Activated naive CD4-positive, alpha-beta T cell treated with anti-CD3 and anti-CD28 coated beads, Interleukin-2, amount 50 U/mL, for 72 hours (primary cell): ENCODE measurements at places on chromosomes 6 and 20. TPM values are rescaled to one million over a fixed set of nuclear protein-coding genes. Genes with fewer than 3 reads are reported as not detected.

DNA sequence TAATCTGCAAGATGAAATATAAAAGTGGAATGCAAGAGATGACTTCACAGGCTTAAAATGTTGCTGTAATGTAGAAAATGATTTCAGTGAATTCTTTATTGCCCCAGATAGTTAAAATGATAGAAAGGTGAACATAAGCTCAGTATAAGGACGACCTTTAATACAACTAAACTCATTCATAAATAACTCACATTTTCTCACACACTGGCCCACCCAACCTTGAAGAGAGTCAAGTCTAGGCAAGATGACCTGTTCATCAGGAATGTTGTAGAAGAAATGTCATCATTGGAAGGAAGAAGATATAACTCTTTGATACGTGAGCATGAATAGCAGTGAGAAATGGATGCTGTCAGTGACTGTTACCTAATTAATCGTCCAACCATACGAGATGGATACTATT is 111.1 kb upstream of the SASH1 start:
- DNase-seq = no peak

DNA sequence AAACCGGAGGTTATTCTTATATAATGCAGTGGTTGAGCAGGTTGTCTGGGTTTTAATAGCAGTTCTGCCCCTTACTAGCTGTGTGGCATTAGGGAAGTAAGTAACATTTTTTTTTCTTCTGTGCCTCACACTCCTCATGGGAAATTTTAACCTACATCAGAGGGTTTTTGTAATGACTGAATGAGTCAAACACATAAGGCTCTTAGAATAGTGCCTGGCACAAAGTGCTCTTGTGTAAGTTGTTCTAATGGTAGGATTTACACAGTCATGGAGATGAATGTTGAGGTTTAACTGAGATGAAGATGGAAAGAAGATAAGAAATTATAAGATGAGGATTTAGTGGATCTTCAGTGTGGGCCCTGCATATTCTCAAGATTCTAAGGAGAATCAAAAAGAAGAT is 68.4 kb upstream of the PHIP start:
- no peak for DNase-seq

- no peak for DNase-seq
Measured at GRCh38 chr6:148427333-148427732, 84.7 kb downstream of the SASH1 start.

DNA sequence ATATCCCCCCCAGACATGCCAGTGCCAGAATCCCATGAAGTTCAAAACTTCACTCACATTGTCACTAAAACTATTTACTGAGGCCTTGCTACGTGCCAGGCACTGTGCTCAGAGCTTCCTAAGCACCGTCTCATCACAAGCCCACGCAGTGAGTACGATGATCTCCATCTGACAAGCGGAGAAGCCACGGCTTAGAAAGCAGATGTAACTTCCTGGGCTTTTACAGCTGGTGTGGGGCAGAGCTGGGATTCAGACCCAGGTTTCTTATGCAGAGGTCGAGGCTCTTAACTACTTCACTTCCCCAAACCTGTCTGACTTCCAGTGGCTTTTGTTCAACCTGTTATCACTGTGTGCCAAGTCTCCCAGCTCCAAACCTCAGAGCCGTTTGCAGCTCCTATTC is 8.3 kb downstream of the MDGA1 start:
- no peak for DNase-seq

DNA sequence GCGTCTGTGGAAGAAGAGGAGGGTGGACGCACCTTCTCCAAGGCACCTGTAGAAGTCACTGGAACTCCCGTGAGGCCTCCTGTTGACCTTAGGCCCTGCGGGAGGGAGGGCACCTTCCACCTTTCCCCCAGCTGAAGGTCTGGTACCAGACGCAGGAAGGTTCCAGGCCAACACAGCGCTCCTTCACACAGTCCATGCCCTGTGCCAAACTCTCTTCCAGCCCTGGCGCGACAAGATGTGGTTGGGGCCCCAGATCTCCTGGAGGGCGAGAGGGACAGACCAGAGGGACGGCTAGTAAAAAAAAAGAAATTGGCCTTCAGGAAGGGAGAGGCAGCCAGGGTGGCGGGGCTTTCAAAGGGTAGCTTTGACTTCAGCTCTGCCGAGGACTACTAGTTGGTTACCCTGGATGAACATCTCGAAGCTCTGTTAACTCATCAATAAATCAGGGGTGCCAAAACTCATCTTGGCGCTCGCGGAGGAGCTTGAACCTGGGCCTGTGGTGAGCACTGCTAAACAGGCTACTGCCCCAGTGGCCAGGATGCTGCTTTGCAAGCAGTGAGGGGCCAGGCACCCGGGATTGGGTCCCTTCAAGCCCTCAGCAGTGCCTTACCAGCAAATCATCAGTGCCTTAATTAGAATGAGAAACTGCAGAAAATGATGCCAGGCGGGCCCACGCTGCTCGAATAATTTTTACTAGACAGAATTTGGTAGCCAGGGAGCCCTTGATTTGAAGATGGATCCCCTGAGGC is 14.9 kb downstream of the AARS2 start:
- DNase-seq = no peak

DNA sequence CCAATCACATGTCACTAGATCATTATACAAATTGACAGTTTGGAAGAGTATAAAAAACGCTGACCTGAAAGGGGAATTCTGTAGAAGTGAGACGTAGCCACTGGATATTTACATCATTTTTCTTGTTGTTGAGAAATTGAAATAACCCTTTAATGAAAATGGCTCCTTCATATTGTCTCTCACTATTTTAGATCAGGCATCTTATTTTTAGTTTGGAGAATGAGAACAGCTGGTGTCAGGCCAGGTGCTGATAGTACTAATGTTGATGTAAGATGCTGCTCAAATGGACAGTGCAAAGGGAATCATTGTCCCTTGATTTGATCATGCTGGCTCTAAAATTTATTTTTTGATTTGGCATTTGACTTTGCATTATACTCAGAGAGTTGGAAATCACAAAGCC is 17.4 kb downstream of the NKAIN2 start:
- DNase-seq = no peak

DNA sequence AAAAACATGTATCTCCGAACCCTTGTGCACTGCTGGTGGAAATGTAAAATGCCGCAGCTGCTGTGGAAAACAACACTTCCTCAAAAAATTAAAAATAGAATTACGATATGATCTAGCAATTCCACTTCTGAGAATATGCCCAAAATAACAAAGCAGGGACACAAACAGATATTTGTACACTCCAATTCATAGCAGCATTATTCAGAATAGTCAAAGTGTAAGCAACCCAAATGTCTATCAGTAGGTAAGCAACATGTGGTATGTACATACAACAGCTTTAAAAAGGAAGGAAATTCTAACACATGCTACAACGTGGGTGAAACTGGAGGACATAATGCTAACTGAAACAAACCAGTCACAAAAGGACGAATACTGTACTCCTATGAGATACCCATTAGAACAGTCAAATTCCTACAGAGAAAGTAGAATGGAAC is 5.7 kb upstream of the RAB5IF start:
- no peak for DNase-seq

GRCh38 chr20:32387252-32387651 is 29.1 kb downstream of the ASXL1 start:
- no peak for DNase-seq

DNA sequence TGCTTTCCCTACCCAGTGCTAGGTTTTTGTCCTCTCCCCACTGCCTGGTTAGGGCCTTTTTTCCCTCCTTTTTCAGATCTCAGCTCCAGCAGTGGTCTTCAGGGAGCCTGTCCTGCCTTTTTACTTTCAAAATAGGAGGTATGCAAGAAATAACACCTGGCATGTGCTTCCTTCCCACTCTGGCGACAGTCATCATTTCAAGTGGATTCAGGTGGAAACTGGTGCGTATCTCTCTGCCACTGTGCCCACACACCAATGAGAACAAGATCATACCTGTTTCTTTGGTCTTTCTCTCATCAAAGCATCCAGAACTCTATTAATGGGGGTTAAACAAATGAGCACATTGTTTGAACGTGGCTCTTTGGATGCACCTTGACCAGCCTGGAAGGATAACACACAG is 95.7 kb upstream of the GGTLC1 start:
- no peak for DNase-seq

DNA sequence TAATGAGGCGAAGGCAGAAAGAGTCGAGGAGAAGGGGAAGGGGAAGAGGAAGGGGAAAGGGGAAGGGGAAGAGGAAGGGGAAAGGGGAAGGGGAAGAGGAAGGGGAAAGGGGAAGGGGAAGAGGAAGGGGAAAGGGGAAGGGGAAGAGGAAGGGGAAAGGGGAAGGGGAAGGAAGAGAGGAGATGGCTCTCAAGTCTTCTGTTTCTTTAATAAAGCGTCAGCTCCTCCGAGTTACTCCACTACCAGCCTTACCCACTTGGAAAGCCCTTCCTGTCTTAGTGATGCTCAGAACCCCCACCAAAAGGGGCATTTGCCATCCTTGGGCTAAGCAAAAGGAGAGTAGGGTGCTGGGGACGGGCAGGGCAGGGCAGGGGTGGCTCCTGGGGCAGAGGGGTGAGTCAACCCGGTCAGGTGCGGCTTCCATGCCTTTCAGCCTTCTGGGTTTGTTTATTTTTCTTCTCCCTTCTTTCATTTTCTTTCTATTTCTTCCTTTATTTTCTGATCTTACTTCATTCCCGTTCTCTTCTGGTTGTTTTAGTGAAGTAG is 476 bp upstream of the CLIC5 start:
- DNase-seq = no peak

DNA sequence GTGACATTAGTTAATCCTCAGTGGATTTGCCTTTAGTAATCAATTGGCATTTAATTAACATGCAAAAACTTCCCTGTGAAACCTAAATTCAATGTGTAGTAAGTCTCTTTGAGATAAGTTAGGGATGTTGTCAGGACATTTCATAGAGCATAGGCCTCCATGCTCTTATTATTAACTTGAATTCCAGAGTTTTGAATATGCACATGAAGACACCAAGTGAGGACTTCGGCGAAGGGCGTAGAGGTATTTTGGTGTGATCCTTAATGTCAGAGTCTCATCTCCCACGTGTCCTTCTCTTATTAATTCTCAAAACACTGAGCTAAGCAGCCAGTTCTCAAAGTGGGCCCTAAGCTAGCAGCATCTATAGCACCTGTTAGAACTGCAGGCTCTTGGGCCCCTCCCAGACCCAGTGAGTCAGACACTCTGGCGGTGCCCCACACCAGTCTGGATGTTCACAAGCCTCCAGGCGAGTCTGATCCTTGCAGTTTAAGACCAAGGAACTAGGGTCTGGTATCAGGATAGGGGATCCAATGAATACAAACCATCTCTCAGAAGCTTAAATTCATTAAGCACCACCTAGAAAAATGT is 292.1 kb downstream of the QKI start:
- no peak for DNase-seq

DNA sequence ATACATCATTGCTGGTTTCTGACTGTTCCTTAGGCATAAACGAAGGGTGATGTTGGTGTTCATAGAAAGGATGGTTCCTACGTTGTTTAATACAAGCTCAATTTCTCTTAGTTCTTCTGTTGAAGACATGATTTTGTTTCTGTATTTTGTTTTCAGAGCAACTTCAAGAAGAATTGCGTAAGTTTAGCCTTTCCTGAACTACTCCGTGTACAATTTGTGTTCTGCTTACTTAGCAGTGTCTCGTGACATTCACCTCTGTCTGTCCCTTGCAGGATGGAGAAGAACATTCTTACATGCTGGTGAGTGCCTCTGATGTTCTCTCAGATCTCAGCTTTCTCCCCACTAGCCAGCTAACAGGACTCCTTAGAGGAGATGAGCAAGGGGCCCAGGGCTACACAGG is 7.6 kb downstream of the BTN2A2 start:
- DNase-seq = no peak

GRCh38 chr6:80234401-80234800 is 127.9 kb downstream of the BCKDHB start:
- no peak for DNase-seq

DNA sequence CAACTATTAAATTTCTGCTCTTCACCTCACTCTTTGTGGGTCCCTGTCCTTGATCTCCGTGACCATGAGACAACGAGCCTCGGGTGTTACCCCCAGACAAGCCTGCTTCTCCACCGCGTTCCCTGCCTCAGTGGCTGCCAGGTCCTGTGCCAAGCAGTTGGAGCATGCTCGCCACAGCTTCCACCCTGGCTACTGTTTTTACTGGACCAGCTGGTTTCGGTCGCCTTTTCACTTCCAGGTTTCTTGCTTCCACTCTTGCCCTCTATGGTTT is 5.6 kb downstream of the TP53RK start:
- no peak for DNase-seq

DNA sequence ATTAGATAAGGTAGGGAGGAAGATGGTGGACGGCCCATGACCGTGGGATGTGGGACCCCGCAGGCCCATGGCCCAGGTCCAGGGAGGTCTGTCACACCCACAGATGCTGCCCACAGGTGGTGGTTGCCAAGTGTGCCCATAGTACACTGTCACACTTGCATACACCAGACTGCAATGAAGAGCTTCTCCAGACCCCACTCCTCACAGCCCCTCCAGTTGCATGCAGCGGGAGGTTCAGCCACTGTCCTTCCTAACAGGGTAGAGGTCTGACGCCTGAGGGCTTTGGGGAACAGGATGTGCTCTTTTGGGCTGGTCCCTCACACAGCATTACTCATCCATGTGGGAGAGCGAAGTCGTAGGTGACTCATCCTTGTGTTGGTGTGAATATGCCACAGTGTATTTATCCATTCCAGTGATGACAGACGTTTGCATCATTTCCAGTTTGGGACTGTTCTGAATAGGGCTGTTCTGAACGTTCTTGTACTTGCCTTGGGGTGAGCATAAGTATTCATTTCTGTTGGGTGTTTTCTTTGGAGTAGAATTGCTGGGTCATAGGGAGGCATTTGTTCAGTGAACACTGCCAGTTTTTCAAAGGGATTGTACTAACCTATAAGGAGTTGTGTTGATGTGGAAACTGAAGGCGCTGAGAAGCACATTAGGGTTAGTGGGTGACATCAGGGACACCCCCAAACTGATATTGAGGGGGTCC is 10.1 kb upstream of the PYGB start:
- peak; percentile 84 for DNase-seq

- no peak for DNase-seq
Measured at GRCh38 chr20:33600981-33601380, 61.1 kb upstream of the C20orf144 start.

- DNase-seq = no peak
Measured at GRCh38 chr6:38937839-38938613, 110.6 kb upstream of the GLP1R start.

GRCh38 chr20:18527339-18527738 is 19.6 kb downstream of the SEC23B start:
- DNase-seq = no peak

The OR14J1 gene
- total RNA-seq = not detected

The AVP gene
- total RNA-seq = not detected

The MYCT1 gene
- not detected for total RNA-seq

The ZC3H12D gene
- total RNA-seq = 87.1 TPM

The MKKS gene
- total RNA-seq = 6.4 TPM

The LBP gene
- total RNA-seq = not detected

The SAPCD1 gene
- total RNA-seq = 21.3 TPM
